Renal cortex interstitium (tissue), 15 donors: ENCODE measurements at places on chromosomes 2 and 18. TPM values are rescaled to one million over a fixed set of nuclear protein-coding genes. Genes with fewer than 3 reads are reported as not detected.

GRCh38 chr2:3485166-3485565, 34.2 kb downstream of the ADI1 start:
- DNase-seq: no peak

GRCh38 chr2:16170675-16171424, 230.5 kb downstream of the MYCN start:
- no peak for DNase-seq

DNA sequence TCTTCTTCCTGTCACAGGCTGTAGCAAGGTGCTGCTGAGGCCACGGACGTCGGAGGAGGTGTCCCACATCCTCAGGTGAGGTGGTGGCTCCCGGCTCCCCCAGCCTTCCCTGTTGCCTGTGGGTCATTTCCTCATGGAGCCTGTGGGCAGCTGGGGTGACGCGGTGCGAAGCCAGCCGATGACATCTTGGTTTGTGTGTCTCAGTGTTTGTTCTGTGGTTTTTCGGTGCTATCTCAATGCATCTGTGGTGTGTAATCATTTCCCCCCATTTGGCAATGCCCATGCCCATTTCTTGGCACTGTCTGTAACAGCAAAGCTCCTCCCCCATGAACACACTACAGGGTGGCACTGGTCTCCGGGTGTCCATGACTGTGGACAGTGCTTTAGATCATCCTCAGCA, 6.6 kb downstream of the D2HGDH start:
- DNase-seq: no peak

- no peak for DNase-seq
Measured at GRCh38 chr2:227000123-227000522, 163.9 kb downstream of the COL4A4 start.

Gene SERPINB3
- 0.07 TPM for polyA plus RNA-seq

- no peak for DNase-seq
Measured at GRCh38 chr2:70516596-70516995, 37.0 kb downstream of the TGFA start.

- DNase-seq: no peak
Measured at GRCh38 chr2:127566576-127566975, 31.1 kb downstream of the MYO7B start.

DNA sequence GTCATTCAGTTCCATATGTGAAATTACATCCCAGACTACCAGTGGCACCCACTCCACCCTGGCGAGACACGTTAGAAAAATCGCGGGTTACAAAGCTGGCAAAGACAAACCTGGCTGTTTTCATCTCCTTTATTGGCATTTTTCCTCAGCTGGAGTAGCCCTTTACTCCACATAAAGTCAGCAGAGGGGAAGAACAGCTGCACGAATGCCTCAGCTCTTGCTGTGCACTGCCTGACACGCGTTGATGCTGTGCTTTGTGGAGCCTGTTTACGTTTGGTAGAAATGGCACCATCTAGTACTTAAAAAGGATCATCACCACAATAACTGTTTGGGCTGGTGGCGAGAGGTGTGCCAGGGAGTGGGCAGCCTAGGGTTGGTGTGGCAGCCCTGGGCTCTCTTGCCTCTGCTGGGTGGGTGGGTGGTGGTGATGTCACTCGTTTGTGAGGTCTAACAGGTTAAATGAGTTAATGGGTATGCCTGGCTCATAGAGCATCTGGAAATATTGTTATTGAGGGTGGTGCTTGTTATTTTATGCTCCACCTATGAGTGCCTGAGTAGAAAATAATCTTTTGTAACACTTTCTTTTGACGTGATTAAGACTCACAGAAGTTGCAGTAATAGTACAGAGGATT, 16.4 kb downstream of the FARP2 start:
- no peak for DNase-seq

DNA sequence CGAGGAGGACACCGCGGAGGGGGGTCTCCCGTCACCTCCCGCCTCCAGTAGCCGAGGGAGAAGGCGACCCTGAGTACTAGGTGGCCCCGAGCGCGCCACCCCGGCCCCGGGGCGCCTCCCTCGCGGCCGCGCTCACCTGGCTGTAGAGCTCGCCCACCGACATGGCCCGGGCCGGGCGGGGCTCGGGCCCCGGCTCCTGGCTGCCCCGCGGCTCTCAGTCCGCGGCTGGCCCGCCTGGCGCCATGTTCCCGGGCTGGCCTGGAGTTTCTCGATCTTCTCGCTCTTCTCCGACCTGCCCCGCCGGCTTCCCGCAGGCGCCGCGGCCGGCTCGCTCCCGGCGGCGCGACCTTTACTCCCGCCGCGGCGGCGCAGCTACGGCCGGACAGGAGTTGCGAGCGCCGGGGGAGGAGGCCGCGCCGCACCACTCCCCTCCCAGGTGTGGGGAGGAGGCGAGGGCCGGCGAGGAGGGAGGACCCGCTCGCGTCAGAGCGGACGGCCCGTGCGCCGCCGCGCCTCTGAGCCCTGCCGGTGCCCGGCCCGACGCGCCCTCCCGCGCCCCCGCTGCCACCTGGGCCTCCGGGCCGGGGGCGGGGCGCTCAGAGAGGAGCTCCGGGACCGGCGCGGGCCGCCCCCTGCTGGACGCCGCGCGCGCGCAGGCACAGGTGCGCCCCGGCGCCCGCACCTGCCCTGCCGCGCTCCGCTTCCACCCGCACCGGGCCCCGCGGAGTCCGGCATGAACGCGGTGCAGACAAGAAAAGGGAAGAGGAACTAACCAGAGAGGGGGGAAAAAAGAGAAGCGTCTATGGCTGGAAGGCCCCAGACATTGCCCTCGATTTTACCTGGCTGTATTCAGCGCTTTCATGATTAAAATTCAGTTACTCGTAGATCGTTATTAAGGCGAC, at the start of gene MYO5B:
TSS of gene MYO5B (minus strand) at position 517 of the 902 bp plus-strand sequence. CDS start at position 163, 354 bp downstream.
- DNase-seq: peak; percentile 58

GRCh38 chr2:191789796-191790195, 57.1 kb downstream of the CAVIN2 start:
- no peak for DNase-seq

- DNase-seq: no peak
Measured at GRCh38 chr2:113219889-113220641, 46.3 kb downstream of the PSD4 start.

Gene SAP130
- polyA plus RNA-seq: 29.3 TPM

DNA sequence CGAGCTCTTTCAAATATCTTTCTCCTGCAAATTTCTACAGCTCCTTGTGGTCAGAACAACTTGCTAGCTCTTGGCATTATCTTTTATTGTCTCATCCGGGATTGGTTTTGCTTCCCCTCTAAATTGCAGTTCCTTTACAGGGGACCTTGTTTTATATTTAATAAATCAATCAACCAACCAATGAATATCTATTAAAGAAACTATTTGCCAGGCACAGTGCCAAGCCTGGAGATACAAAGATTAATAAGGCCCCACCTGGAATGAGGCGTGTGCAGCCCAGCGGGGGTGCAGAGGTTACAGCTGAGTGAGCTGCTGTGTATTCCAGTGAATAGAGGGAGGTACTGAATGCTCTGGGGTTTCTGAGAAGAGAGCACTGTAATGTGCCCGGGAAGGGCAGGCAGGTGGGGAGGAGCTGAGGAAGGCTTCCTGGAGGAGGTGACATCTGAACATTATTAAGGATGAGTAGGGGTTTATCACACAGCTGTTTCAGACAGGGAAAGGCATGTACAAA, 51.8 kb downstream of the LIPG start:
- DNase-seq: no peak

- no peak for DNase-seq
Measured at GRCh38 chr2:219451661-219452360, 17.2 kb downstream of the SPEG start.
